ENCODE measurements at places on chromosomes 3 and 15.

- DNase-seq = no peak
These were observed 2.2 kb downstream of the GABRR3 start for GRCh38 chr3:98032904-98033303.

GRCh38 chr3:65914032-65914739 lies 124.5 kb downstream of the MAGI1 start:
- DNase-seq = no peak

DNA sequence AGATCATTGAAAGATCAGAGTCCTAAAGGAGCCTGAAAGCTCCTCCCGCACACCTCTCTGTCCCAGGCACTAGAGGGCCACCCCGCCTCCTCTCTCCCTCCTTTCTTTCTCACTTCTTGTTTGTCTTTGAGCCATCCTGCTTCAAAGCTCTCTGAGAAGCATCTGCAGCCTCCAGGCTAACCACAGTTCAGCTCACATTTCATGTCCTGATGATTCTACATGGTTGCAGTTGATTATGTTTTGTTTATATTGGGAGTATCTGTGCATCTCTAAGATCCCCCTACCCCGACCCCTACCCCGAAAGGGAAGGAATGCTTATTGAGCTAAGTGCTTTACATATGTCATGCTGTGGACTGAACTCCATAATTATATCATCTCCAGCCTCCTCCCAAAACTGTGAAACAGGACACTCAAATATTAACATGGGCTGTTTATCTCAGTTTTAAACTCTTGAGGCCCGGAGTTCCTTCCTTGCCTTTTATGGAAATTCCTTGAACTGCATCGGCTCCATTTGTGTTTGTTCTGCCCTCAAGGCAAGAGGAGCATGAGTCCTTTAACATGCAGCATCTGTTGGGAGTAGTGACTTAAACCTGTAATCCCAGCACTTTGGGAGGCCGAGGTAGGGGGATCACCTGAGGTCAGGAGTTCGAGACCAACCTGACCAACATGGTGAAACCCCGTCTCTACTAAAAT lies 30.9 kb downstream of the MGLL start:
- no peak for DNase-seq

- DNase-seq = no peak
These were observed 20.0 kb upstream of the ELP6 start for GRCh38 chr3:47533481-47533880.

DNA sequence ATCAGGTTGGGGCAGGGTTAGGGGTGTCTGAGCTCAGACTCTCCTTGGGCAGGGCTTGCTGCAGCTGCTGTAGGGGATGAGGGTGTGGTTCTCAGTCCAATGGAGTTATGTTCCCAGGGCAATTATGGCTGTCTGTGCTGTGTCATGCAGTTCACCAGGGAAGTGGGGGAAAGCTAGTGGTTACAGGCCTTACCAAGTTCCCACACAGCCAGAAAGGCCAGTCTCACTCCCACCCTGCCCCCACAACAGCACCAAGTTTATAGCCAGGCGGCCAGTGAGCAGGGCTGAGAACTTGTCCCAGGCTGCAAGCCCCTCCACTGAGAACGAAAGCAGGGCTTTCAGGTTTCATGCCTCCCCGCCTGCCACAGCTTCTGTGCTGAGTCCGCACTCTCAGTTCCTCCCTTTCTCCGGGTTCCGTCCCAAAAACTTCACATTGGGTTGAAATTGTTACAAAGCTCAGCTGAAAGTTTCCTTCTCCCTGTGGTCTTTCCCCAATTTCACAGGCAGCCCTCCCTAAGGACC lies 19.6 kb upstream of the CPOX start:
- no peak for DNase-seq

- DNase-seq = no peak
These were observed 10.6 kb downstream of the POPDC2 start for GRCh38 chr3:119649761-119650160.

DNA sequence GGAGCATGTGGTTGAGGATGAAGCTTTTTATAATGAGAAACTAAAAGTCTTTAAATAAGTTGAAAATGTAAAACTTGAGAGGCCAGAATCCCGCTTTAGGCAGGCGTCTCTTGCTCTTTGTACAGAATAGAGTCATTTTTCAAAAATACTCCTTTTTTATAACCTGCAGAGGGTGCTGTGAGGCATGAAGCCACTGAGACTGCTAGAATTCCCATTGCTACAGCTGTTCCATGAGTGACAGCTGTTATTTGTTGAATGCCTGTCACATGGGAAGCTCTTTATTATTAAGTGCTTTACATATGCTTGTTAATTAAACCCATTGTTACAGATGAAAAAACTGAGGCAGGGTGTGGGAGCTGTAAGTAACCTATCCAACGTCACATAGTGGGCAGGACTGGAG lies 18.5 kb downstream of the MINAR1 start:
- DNase-seq = no peak

- no peak for DNase-seq
These were observed 43.4 kb downstream of the MCTP2 start for GRCh38 chr15:94274745-94275144.

DNA sequence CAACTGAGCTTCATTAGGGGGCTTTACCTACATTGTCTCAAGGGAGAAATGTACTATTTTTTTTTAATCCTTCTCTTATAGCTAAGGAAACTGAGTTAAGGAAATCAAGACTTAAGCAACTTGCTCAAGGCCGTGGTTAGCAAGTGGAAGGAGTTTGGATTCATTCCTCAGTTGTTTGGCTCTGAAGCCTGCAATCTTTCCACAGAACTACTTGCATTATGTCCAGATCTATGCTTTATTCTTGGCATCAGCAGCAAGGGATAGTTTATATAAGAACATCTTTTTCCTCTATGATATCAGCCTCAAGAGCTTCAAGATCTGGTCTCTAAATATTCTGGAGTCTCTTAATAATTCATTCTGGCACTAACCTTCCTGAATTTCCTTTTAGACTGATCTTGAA lies 182.4 kb downstream of the SV2B start:
- DNase-seq = no peak

GRCh38 chr15:50496692-50497091 lies 49.8 kb downstream of the USP50 start:
- no peak for DNase-seq

GRCh38 chr15:67784090-67784781 lies 41.1 kb upstream of the SKOR1 start:
- DNase-seq = no peak

GRCh38 chr3:10510086-10510742 lies 4.8 kb upstream of the ATP2B2 start:
- DNase-seq = no peak

DNA sequence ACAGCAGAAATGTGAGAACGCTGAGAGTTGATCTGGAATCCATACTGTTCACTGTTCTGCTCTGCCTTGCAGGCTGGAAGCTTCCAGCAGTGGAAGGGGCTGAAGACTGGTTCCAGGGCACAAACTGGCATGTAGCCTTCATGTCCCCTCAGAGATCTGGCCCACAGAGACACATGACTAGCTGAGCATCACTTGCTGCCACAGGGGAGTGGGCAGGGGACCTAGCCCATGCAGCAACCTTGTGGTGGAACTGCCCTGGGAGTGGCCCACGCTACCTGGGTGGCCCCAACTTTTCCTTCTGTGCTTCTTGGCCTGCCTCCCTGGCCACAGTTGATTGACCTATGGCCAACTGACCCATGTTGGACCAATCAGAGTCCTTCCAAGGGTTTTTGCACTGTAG lies 98.1 kb downstream of the TPRA1 start:
- DNase-seq = no peak

DNA sequence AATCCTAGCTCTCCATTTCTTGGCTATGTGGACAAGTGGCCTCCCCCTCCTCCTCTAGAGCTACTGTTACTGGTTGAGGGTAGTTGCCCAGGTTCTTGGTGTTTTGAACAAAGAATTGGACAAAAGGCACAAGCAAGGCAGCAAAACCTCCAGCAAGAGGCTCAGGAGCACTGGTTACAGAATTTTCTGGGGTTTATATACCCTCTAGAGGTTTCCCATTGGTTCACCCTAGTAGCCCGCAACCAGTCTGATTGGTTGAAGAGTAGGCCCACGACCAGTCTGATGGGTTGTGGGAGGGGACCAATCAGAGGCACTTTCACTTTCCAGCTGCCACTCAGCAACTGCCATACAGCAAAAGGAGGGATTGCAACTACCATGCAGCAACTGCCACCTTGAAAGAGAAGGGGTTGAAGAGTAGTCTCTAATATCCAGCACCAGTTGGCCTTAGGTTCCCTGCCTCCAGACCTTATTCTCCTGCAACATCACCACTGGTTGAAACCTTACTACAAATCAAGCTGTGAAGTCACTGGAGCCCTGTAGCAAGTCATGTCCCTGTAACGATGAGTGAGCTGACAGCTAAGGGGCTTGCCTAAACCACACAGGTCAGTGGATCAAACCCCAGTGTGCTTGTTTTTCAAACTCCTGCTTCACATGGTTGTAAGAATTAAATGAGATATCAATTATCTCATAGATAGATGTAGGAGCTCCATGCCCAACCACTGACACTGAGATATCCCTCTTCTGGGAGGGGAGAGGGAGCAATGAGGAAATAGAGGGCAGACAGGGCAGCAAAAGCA lies 2.9 kb upstream of the C15orf39 start:
- no peak for DNase-seq

- no peak for DNase-seq
These were observed 2.6 kb downstream of the MAP2K1 start for GRCh38 chr15:66389098-66389858.

- DNase-seq = no peak
These were observed 108.8 kb downstream of the TOP2B start for GRCh38 chr3:25555695-25556437.

GRCh38 chr15:59997070-59997701 lies 6.9 kb upstream of the FOXB1 start:
- DNase-seq = no peak

GRCh38 chr3:152360966-152361365 lies 92.2 kb downstream of the MBNL1 start:
- no peak for DNase-seq

- no peak for DNase-seq
These were observed 36.2 kb downstream of the CBLB start for GRCh38 chr3:105832644-105833043.

DNA sequence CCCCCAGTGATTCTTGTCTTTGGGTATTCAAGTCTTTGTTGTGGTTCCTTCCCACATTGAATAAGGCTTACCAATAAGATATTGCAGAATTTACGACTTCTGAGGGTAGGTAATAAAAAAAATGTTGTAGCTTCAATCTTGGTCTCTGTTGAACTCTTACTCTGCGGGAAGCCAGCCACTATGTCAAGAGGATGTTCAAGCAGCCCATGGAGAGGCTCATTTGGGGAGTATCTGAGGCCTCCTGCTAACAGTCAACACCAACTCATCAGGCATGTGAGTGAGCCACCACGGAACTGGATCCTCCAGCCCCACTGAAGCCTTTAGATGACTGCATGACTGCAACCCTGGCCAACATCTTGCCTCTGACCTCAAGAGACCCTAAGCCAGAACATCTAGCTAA lies 3.2 kb upstream of the TBC1D23 start:
- DNase-seq = no peak

- DNase-seq = no peak
These were observed 12.1 kb upstream of the DNAJC13 start for GRCh38 chr3:132405188-132405587.

- DNase-seq = no peak
These were observed 89.6 kb upstream of the TLE3 start for GRCh38 chr15:70187331-70187730.

DNA sequence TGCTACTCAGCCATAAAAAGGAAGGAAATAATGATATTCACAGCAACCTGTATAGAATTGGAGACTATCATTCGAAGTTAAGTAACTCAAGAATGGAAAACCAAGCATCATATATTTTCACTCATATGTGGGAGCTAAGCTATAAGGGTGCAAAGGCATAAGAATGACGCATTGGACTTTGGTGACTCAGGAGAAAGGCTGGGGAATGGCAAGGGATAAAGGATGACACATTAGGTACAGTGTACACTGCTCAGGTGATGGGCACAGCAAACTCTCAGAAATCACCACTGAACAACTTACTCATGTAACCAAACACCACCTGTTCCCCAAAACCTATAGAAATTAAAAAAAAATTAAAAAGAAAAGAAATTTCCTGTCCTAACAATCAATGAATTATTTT lies 42.7 kb downstream of the ALCAM start:
- DNase-seq = no peak

GRCh38 chr3:30586806-30587486 lies 19.5 kb upstream of the TGFBR2 start:
- no peak for DNase-seq

- DNase-seq = no peak
These were observed 139.3 kb upstream of the ROBO2 start for GRCh38 chr3:76900596-76900995.

DNA sequence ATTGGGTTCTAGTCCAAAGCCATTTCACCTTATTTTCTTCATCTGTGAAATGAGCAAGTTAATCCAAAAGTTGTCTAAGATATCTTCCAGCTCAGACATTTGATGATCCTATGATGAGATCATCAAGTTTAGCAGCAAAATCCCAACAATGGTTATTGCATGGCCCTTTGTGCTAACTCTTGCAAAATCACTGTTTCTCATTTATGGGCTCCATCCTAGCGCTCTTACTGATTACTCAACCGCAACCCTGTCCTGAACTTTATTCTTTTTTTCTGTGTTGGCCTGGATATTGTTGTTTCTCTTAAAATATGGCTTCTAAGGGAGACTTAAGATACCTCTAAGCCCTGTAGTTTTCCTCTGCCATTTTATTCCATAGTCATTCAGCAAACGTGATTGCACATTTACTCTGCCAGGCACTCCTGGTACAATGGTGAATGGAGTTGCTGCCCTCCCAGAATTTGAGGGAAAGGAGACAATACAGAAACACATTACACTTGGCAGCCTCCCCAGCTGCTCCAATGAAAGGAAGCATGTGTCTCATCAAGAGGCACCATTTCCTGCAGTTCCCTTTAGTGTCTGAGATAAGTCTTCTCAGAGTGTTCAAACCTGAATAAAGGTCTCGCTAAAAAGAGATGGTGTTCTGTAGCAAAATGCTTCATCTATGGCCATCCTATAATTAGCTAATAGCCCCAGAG lies 4.4 kb downstream of the GXYLT2 start:
- no peak for DNase-seq

GRCh38 chr3:157354254-157354653 lies 82.4 kb upstream of the PTX3 start:
- no peak for DNase-seq

- DNase-seq = no peak
These were observed 18.7 kb upstream of the SPG11 start for GRCh38 chr15:44682211-44682610.

DNA sequence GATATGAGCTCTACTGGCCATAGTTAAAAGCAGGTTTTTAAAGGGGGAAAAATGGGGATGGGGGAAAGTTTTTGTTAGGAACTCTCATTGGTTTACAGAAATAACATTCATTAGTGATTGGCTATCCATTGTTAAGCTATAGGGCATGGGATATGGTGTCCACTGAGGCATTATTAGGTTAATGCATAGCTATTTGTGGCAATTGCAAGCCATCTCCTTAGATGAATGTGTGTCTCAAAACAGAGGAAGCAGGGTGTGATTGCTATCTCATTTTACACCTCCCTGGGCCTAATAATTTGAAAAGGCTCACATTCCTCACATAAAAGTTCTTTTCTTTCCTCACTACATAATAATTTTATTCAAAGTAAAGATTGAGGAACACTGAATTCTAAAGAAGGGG lies 396.6 kb downstream of the TAFA4 start:
- DNase-seq = no peak

GRCh38 chr3:187005827-187006481 lies 75.6 kb downstream of the ST6GAL1 start:
- no peak for DNase-seq

Measured in stimulated activated CD4-positive, alpha-beta T cell treated with anti-CD3 and anti-CD28 coated beads, Interleukin-15, amount 100 ng/mL, for 1 hour (primary cell).